WTC11 (cell line): ENCODE measurements at places on chromosomes 13 and 19.

DNA sequence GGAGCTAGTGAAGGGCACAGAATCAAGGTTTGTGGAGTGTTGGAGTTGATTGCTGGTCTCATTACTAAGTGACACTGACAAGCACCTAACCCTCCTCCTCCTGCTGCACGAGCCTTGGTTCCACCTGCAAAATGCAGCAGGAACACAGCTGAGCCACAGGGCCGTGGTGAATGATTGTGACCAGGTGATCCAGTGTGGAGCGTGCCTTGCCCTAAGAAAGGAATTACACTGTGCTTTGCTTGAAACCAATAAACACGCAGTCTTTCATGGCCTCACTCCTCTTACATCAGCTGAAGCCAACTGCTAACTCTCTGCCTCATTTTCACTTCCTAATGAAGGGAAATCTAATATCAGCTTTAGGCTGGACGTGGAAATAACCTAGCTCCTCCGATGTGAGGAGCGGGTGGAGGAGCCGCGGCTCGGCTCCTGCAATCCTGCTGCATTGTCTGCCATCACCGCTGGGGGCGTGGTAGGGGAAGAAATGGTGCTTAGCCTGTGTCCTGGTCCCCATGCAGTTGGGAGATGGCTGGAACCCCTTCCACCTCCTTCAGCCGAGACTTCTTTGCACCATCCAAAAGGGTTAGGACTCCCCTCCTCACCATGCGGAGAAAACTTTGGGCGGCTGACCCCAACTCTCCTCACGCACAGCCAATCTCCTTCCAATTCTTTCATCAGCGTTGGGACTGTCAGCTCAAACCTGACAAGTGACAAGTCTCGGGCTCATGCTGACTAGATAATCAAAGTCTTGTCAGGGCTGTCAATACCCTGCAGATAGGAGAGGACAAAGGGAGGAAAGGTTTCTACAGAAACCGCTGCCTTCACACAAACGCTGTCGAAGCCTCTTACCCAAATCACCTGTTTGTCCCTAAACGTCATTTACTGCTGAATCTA lies 427.9 kb downstream of the ZNF536 start:
- peak; percentile 87 for DNase-seq

GRCh38 chr19:32208060-32208459 lies 137.3 kb upstream of the ZNF507 start:
- DNase-seq: no peak

DNA sequence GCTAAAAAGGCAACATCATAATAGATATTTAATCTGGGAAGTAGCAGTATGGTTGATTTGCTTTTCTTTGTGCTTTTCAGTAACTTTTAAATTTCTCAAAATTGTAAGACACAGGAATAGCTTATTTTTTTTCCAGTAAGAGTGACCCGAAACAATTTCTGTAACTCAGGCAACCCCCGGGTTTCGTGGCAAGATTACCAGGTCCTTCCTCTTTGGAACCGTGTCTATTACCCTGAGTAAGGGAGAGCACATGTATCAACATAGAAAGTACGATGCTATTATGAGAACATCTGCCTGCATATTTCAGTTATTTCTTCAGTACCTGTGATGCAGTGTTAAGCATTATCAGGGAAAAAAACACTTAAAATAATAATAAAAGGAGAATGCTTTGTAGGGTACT lies 64.1 kb downstream of the DOCK9 start:
- no peak for DNase-seq

DNA sequence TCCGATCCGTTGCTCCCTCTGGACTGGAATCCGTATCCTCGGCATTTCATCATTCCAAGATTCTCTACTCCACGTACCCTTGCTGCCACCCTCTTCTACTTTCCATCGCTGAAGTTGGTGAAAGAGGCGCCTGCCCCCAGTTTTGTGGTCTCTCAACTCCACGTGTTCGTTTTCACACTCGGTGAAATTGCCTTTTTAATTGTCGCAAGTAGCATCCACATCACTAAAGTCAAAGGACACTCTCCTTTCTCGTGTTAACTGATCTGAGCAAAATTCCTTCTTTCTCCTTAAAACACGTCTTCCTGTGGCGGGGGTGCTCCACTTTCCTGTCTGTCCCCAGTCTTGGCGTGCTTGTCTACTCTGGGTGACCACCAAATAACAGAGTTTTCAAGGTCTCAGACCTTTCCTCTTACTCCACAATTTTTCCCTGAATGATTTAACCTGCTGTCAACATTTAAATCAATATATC lies 1.1 kb upstream of the TMTC4 start:
- no peak for DNase-seq

DNA sequence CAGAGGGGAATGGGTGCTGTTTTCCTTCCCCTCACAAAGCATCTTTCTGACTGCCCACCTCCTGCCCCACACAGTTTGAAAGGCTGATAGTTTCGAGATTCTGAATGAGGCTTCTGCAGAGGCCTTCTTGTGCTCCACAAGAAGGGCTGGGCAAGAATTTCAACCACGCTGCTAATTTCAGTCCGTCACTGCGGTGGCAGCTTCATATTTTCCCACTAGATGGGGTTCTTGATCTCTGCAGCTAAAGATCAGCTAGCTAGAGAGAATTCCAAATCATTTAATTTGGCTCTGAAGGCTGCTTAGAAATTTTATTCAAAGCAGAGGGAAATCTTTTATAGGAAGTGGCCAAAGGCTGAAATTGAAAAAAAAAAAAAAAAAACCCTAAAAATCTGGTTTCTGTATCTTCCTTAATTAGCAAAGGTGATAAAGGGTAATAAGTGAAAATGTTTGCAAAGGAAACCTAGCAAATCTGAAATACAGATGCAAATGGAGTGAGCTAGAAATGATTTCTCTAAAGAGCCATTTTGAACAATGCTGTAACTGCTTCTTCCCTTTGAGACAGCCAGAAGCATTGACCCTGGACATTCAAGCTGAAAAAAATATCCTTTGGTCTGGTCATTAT lies 38.0 kb upstream of the C13orf42 start:
- peak; percentile 68 for DNase-seq

DNA sequence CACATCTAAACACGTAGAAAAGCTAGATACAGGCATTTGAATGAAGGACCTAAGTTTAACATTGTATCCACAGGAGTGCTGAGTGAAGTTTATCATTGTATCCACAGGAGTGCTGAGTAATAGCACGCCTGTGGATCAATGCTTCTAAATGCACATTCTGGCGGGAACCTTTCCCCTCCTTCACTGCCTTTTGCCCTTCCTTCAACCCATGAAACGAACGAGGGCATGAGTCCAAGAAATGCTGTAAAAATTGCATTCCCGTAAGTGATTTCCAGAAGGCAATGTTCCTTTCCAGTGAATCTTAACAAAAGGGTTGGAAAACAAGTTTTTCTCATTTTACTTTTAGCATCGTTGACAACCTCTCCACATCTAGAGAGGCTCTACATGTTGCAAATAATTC lies 88.1 kb downstream of the ZDHHC20 start:
- DNase-seq: no peak

DNA sequence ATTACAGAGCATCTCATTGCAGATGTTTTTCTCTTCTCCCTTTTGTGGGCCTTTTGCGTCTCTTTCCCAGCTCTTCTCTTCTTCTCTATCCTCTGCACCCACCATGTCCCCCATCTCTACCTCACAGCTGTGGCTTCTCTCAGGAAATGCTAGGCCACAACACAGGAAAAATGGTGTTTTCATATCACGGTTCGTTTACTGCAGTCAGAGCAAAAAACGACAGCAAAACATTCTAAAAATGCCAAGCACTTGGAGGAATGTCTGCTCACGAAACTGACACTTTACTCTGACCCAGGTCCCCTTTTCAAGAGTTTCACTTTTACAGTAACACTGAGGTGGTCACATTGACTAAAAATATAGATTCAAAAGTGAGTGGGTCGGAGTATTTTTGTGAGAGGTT lies 152.2 kb downstream of the DCT start:
- no peak for DNase-seq

- DNase-seq: no peak
Observed at GRCh38 chr19:18848878-18849661, 17.3 kb downstream of the UPF1 start.

DNA sequence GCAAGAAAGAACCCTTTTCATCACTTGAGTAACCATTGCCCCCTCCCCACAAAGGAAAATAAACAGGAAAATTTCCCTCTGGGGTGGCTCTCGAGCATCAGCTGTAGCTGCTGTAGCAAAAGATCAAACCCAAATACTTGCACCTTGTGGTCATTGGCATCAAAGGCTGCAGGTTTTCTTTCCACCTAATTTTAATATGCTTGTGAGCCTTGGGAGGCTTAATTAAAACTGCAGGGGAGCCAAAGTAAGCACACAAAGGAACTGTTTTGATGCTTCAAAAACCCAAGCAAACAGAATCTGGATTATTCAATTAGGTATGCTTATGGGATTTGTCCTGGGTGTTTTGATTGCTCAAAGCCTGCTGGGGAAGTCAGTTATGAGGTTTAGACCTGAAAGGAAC lies 119.5 kb downstream of the SHISA2 start:
- DNase-seq: no peak
